ENCODE measurements at places on chromosomes 7 and 10.

- DNase-seq, result no peak
These were observed 6.3 kb upstream of the CALD1 start for GRCh38 chr7:134773164-134773563.

- DNase-seq, result no peak
These were observed 1.1 kb upstream of the AQP1 start for GRCh38 chr7:30910411-30911073.

DNA sequence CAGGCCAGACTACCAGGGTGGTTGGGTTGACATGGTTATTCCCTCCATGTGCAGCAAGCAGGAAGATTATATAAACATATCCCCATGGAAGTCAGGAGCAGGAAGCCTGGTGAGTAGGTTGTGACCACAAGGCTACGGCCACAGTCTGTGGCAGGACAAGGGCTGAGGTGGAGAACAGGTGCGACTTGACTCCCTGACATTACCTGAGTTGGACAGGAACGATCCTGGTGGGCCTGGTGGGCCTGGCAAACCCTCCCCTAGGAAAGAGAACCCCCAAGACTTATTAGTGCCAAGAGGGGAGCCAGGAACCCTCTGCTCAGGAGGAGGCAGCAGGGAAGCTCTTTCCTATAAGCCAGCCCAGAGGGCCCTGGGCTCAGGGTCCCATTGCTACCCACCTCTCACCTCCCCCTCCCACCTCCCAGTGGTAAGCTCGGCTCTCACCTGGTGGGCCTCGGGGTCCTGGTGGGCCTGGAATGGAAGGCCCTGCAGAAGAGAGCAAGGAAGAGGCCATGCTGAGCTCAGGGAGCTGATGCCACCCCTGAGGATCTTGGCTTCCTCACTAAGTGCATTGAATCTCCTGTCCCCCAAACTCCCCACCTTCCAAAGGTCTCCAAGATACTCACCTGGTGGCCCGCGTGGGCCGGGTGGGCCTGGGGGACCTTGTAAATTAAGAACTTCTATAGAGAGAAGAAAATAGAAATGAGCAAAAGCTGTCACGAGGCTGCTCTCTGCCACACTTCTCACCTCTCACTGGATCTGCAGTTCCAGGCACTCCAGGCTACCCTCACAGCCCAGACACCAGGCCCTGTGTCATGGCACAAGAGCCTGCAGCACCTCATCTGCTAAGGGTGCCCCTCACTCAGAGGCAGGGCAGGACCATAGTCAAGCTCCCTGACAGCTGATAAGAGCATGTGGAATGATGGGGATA is 44.6 kb downstream of the COL17A1 start:
- no peak for DNase-seq

- DNase-seq, result no peak
These were observed 67.1 kb downstream of the GNAT3 start for GRCh38 chr7:80444811-80445210.

DNA sequence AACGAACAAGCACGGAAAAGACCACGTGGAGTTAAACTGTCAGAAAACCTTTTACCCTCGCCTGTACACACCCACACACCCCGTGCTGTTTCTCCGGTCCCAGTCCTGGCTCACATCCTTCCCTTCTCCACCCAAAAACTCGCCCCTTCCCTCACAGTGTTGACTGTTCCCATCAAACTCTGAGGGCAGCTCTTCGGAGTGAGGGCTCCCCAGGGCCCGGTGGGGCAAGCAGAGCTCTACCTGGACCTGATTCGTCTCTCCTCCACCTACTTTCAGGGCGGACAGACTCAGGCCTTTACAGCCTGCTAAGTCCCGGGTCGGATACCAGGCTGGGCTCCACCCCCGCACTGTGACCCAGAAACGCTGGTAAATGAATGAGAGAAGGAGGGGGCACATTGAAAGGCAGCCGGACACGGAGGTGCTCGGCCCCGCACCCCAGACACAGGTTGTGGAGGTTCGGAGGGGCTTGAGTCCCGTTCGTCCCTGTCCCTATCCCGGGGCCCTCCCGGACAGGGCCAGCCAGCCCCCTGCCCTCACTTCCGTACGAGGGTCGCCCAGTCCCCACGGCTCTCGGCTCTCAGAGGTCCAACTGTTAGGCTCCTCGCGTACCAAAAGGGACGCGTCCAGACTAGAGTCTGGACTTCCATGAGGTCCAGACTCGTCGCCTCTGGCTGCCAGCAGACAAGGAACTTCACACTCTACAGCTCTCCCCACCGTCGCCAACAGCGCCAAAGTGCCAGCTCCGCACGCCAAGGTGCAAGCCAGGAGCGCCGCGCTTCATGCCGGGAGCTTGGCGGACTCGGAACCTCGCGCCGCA is 31.7 kb upstream of the ASL start:
- no peak for DNase-seq

GRCh38 chr7:90645784-90646183 is 49.7 kb downstream of the CDK14 start:
- no peak for DNase-seq

- DNase-seq, result no peak
These were observed 24.2 kb upstream of the LIPN start for GRCh38 chr10:88735661-88736060.

DNA sequence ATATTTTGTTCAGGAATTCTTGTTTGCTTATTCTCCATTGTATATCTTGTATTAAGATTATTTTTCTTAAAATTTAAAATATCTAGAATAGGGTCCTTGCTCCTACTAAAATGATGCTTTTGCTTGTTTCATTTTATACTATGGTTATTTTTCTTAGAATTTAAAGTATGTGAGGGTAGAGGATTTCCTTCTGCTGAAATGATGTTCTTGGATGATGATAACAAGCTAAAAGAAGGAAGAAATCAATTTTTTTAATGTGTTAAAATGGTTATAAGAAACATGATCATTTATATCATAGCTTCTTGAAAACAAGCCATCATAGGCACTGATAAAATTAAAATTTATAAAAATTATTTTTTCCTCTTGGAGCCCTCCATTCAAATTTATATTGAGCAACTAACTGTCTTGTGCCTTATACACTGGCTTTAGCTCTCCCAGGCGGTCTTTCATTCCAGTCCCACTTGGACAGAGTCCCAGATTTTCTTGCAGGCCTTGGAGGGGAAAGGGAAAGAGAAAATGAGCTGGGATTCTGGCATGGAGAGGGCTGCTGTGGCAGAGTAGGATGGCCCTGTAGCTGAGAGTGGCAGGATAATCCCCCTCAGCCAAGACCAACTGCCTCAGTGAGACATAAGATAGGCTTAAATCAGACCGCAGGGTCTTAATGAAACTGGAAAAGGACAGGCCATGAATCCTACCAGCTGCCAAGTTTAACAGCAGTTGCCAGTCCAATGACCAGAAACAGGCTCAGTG is 60.2 kb downstream of the DNAJB9 start:
- DNase-seq, result no peak

- DNase-seq, result no peak
These were observed 37.5 kb downstream of the ZNF467 start for GRCh38 chr7:149735779-149736477.

DNA sequence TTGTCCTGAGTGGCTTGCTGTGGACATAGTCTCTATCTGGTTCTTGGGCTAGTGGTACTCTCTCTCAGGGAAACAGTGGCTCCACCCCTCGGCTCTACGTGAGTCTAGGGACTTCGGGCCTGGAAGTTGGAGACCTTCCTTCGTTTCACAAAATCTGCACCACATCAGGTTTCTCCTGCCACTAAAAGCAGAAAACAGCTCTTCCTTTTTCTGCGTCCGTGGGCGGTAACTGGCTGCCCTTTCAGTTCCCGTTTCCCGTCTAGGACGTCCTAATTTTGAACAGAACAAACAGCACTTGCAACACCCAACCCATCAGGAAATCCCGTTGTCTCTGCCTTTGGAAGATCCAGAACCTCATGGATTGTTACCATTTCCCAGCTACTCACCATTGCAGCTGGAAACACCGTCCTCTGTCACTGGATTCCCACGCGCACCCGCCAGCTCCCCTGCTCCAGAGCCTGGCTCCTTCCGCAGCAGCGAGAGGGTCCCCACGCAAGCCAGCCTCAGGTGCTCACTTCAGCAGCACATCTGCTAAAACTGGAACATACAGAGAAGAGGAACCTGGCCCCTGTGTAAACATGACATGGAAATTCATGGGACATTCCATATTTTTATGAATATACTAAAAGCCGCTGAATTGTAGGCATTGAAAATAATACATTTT is 311.4 kb upstream of the AKR1E2 start:
- DNase-seq, result no peak

- no peak for DNase-seq
These were observed 45.2 kb upstream of the BHLHA15 start for GRCh38 chr7:98165827-98166667.

DNA sequence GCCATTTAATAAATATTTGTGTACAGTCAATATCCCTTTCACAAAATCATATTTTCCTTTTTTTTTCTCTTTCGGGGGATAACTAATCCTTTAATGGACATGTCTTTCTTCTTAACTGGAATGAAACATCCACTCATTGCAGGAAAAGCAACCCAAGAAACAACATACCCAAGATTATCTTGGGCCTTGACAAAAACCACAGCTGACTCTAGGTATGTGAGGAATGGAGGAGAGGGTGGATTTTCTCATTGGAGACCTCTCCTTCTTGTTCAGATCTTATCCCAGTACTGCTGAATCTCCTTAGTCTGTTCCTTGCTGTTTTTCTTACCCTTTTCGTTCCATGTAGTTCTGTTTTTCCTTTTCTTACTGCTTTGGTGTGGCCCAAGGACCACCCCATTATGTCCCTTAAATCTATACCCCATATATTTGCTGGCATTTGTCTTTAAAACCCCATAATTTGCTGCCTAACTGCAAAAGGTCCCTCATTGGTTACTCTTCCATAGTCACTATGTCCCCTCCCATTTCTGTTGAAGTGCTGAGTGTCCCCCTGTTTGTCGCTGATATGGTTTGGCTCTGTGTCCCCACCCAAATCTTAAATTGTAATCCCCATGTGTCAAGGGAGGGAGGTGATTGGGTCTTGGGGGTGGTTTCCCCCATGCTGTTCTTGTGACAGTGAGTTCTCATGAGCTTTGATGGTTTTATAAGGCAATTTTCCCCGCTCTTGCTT is 6.8 kb upstream of the CDK6 start:
- no peak for DNase-seq

DNA sequence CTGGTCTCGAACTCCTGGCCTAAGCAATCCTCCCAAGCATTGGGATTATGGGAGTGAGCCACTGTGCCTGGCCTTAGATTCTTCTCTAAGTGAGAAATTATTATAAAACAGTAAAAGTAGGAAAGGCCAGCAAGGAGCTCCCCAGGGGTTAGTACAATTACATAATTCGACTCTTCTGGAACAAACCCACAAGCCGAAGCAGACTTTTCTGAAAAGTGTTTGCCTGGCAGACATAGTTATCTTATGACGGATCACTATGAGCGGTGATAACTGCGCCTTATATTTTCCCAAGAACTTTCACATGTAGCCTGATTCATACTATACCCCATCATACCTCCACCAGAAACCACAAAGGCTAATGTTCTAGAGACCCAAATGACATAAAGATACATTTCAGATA is 30.2 kb upstream of the SH3PXD2A start:
- no peak for DNase-seq

GRCh38 chr10:69224862-69225657 is 4.9 kb downstream of the HKDC1 start:
- no peak for DNase-seq

- no peak for DNase-seq
These were observed 183.5 kb upstream of the CDCA7L start for GRCh38 chr7:22129166-22129565.

DNA sequence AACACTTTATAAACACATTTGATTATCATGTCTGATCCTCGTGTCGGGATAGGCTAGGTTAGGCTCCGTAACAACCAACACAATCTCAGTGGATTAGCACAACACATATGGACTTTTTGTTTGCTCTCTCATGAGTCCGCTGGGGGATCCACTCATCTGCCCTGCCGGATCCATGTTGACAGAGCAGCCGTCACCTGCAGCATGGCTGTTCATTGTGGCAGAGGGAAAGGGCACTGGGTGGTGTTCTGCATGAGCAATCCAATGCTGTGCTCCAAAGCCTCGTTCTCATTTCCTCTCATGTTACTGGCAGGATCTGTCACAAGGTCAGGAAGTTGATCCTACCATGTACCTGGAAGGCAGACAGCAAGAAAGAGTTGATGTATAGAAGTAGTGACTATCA is 62.5 kb upstream of the RAPGEF5 start:
- DNase-seq, result no peak

DNA sequence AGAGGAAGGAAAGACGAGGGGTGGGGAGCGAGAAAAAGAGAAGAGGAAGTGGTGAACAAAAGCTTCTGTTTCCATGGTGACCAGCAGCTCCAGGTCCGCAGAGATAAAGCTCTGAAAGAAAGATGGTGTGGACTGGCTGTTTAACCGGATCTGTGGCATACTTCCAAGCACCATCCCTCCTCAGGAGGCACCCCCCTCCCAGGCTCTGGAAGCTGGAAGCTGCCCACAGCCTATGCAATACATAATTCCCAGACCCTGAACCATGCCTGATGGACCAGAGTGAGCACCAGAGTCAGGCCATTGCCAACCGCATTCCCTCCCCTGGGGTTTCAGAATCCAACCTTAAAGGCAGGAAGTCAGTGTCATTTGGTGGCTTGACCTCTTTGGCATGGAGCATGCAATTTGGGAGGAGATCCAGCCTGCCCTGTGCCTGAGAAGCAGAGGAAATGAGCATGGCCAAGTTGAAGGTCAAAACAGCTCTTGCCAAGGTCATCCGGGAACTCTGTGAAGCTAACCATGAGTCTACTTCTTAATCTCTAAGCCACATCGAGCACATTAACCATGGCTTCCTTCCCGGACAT is 22.2 kb upstream of the CPXM2 start:
- DNase-seq, result no peak

DNA sequence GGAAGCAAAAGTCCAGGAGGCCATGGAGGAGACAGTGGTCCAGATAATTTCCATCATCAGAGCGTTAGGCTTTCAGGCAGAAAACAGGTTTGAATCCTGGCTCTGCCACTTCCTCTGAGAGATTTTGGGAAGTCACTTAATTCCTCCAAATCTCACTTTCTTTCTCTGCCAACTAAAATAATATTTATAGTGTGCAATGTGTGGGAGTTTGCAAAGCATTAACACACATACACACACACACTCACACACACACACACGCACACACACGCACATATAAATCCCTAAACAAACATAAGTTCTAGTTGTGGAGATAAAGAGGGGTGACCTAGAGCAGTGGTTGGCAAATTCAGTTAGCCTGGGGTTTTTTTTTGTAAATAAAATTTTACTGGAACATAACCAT is 84.8 kb downstream of the TRIL start:
- no peak for DNase-seq

- no peak for DNase-seq
These were observed 14.7 kb upstream of the TBRG4 start for GRCh38 chr7:45126201-45126600.

DNA sequence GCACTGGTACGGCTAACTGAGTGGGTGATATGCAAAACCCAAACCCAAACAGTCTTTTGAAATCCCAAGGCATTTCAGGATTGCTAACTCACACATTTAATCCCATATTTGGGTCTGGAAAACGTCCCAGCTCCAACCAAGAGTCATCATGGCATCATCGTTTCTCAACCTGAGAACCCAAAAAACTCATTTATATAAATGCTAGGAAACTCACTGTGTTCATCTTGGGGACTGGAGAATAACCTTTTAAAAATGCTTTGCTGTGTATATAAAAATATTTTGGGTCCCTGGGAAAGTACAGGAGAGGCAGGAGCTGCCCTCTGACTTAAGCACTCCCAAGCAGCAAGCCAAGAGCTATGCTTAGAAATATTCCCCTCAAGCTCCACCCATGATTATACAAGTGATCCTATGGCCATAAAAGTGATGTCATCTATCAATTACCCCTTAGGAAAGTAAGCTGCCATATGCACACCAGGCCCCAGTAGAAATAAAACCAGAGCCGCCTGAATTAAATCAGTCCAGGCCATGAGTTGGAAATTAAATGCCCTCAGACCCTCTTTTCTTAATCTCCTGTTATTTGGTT is 352.1 kb downstream of the FRMD4A start:
- no peak for DNase-seq

GRCh38 chr7:116588641-116589594 is 64.1 kb downstream of the CAV1 start:
- no peak for DNase-seq

All from activated T-helper 1 cell treated with anti-CD3 and anti-CD28 coated beads, Interleukin-2, amount 50 U/mL, for 16 hours (primary cell).